ENCODE measurements at places on chromosomes 4 and X.

GRCh38 chr4:117577686-117578311 is 456.5 kb upstream of the NDST3 start:
- no peak for DNase-seq

DNA sequence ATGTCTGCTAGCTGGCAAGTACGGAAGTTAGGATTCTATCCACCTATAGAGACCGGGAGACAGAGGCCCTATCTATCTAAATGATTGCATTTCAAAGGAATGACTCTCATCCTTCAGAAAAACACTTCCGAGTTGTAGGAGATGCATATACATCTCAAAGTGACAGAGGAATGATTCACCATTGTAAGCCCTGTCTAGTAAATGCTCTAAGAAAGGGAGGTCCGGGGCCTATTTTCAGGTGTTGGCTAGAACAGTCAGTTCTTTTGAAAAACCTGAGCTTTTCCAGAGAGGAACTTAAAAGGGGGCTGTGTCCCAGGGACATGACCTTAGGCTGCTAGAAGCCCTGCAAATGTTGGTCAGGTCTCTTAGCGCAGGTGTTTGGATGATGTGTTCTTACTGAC is 262.9 kb upstream of the IL1RAPL1 start:
- no peak for DNase-seq

DNA sequence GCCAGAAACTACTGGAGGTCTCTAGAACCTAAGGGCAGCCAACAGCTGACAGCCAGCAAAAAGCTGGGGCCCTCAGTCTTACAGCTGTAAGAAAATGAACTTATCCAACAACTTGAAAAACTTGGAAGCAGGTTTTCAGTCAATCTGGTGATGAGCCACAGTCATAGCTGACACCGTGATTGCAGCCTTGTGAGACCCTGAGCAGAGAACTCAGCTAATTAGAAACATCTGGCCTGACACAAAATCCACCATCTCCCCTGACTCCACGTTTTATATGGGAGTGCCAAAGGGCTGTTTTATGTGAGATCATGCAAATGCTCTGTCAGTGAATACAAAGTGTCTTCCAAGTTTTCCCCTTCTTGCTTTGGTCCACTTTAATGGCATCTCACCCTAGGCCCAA is 198.8 kb upstream of the DCAF8L1 start:
- no peak for DNase-seq

GRCh38 chrX:3592184-3592583 is 121.3 kb downstream of the PRKX start:
- DNase-seq: no peak

GRCh38 chr4:24042094-24042493 is 152.2 kb upstream of the PPARGC1A start:
- DNase-seq: no peak

- no peak for DNase-seq
Observed at GRCh38 chrX:13511241-13511943, 58.0 kb upstream of the EGFL6 start.
